ENCODE measurements at places on chromosomes 16 and 17. TPM values are rescaled to one million over a fixed set of nuclear protein-coding genes. Genes with fewer than 3 reads are reported as not detected.
A peak's percentile ranks its signal among the peaks of the same experiment; 100 is the strongest.

DNA sequence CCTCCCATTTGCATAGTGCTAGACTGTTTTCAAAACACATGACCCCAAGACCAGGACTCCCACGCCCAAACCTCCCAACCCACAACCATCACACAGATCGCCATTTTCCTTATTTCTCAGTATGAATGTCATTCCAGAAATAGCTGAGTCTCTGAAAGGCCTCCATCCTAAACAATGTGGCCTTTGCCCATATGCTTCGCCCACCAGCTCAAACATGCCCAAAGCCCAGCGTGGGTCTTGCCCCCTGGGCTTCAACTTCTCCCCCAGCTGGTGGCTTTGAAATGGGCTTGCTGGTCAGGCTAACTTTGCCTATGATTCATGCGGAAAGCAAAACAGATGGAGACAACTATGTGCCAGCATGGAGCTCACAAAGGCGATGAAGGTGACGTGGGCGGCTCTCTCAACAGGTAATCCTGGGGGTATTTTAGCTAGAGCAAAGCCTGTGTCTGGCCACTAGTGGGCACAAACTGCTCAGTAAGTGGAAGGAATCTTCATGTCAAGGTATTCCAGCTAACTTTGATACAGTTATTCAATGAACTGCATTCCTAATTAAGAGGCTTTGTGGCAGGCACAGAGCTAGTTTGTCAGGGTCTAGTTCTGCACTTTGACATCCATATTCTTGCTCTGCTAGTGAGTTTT, 17.1 kb downstream of the PMP22 start:
- no peak for DNase-seq

DNA sequence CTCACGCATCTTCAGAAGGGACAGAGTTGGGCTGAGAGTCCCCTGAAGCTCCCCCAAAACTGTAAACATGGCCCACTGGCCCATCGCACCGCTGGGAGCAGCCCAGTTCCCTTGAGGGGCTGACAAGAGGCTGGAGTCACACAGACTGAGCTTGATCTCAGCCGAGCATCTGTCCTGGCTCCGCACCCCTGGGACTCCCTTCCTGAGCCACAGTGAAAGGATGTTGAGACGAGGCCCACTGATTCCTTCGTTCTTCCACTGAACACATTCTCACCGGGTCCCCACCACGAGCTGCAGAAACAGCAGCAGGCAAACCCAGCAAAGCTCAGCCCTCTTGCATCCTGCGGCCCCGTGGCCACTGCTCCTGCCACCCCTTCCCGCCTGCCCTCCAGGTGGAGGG, 145.9 kb upstream of the CIBAR2 start:
- no peak for DNase-seq

GRCh38 chr17:3750926-3751325, 27.2 kb downstream of the HASPIN start:
- peak; percentile 52 for DNase-seq

DNA sequence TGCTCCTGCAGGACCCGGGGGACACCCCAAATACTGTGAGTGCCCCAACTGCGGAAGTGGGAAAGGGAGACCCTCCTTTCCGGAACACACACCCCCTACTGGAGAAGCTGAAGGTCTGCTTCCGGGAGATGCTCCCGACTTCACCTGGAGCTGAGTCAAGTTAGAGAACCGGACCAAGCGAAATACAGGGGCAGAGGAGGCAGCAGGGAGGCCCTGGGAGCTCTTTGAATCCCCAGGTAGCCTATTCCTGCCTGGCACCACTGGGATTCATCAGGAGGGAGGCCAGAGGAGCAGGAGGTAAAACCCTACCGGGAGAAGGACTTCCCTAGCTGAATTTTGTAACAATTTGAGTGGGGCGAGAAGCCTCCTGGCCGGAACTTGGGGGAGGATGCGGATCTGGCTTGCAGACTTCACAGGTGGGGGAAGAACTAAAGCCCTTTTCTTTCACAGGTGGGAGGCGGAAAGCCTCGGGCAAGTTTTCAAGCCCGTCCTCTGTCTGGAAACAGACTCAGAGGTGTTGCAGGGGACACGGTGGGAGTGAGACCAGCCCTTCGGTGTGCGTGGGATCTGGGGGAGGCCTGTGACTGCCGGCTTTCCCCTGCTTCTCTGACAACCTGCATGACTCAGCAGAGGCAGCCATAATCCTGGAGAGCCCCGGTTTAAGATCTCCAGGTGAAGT, 22.4 kb upstream of the TEKT1 start:
- peak; percentile 27 for DNase-seq

- DNase-seq: no peak
Observed at GRCh38 chr16:10813099-10813455, 5.5 kb downstream of the TVP23A start.

- no peak for DNase-seq
Observed at GRCh38 chr16:86905302-86905701, 327.0 kb downstream of the FOXL1 start.

- no peak for DNase-seq
Observed at GRCh38 chr16:68408967-68409366, 39.3 kb downstream of the SMPD3 start.

GRCh38 chr16:28181515-28181914, 30.2 kb downstream of the XPO6 start:
- DNase-seq: no peak

DNA sequence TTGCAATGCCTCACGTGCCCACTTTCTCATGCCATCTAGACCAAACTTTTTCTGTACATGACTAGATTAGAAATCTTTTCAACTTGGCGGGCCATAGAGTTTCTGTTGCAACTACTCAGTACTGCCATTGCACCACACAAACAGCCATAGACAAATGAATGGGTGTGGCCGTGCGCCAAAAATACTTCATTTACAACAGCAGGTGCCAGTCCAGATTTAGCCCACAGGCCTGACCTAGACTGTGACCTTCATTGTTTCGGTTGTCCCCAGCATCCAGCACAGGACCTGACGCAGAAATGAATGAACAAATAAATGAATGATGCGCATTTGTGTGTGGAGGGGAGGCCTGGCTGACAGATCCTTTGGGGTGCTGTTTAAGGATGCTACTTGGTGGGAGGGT, 14.3 kb upstream of the PDK2 start:
- DNase-seq: no peak

GRCh38 chr16:87095271-87095670, 221.9 kb downstream of the C16orf95 start:
- no peak for DNase-seq

- DNase-seq: no peak
Observed at GRCh38 chr17:50710025-50710424, 2.3 kb upstream of the ANKRD40 start.

- no peak for DNase-seq
Observed at GRCh38 chr17:82386255-82386831, 14.8 kb downstream of the UTS2R start.

DNA sequence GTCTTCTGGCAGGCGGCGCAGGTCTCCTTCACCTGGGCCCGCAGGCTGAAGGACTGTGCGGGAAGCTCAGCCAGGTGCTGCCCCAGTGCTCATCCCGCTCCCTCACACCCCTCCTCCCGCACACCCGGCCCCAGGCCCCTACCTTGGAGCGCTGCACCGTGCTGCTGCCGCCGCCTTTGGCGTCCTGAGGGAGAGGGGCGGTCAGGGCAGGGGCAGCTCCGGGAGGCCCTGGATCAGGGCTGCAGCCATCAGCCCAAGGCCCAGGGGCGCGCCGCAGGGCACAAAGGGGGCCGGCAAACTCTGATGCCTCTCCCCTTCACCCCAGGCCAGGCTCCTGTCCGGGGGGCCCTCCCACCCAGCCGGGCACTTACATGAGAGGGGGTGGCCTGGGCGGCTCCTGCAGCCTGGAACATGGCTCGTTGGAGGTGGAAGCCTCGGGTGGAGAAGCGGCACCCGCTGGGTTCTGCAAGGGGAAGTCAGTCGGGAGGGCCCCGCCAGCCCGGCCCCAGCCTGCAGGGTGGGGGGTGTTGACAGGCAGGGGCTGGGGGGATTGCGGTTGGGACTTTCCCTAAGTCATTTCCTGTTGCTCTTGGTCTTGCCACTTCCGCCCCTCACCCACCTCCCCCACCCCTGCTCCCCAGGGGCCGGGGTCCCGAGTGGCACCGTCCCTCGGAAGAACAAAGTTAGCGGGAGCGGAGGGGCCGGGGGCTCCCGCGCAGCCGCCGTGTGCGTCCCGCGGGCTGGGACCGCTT, 863 bp downstream of the LIMD2 start:
- DNase-seq: peak; percentile 86

DNA sequence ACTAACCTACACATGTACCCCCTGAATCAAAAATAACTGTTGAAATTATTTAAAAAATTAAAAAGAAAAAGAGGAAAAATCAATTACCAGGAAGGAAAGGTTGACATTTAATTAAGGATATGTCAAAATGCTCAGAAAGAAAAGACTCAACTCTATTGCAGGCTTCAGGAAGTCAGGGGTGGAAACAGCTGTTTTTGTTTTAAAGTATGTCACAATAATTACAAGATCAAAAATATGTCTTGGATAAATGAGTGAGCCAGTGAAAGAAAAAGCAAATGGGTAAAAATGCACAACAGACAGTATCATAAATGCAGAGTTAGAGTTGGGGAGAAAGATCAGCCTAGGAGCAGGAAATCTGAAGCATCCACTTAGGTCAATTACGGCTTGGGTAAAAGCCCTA, 146.0 kb downstream of the CDH11 start:
- no peak for DNase-seq

DNA sequence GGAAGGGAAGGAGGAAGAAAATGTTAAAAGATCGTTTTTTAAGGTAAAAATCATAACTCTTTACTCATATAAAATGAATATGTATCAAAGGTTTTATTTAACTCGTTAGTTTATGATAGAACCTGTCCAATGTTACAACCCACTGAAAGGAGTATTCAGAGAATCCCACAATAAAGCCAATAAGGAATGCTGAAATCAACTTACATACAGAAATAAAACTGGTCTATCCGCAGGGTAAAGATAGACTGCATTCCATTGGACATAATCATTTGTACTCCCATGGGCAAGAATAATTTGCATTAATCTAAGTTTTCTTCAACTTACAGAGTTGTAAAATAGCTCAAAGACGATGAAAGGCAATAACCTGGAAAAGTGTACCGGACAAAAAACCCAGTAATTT, 17.9 kb upstream of the BEAN1 start:
- no peak for DNase-seq

DNA sequence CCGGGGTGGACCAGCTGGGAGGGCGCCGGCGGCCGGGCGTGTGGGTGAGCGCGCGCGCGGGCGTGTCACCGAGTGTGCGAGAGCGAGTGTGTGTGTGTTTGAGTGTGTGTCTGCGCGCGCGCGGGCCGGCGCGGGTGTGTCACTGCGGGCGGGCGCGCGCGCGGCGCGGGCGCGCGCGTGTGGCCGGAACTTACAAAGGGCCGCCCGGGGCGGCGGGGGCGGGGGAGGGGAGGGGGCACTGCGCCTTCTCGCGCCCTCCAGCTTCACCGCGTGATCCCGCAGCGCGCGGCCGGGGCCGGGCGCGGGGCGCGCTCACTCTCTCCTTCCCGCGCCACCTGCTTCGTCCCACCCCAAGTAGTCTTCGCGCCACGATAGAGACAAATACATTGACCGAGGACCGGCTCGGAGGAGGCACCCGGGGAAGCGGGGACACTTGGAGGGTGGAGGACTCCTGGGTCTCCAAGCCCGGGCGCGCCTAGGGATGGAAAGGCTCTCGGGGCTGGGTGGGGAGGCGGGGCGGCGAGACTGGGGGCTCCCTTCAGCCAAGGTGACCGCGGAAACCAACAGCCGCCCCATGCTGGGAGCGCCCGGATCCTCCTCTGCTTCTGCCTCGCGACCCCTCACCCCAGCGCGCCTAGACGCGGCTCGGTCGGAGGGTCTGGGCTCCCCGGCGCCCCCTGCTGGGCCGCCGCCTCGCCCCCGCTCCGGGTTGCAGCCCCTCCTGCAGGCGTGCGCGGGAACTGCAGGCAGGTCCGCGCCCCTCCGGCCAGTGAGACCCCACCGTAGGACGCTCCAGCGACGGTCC, at the start of gene SRCIN1:
SRCIN1 (minus strand) TSS at position 112 of the 805 bp plus-strand sequence. CDS start 247 bp downstream, outside the sequence.
- peak; percentile 70 for DNase-seq

DNA sequence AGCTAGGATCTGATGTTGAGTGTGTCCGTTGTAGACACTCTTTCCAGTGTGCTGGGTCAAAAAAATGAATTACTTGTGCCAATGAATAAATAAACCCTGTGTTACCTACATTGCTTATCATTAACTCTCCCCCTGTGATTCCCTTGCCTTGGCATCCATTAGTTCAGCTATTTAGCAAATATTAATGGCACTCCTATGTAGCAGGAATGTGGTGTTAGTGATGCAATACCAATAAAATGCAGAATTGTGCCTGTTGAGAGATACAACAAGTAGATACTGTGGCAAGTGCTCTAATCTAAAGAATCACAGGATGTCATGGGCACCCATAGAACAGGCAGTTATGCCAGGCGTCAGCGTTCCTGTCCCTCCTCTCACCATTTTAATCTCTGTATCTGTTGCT, 343.2 kb downstream of the PMP22 start:
- no peak for DNase-seq

GRCh38 chr16:23694644-23695373, 16.1 kb downstream of the PLK1 start:
- no peak for DNase-seq

DNA sequence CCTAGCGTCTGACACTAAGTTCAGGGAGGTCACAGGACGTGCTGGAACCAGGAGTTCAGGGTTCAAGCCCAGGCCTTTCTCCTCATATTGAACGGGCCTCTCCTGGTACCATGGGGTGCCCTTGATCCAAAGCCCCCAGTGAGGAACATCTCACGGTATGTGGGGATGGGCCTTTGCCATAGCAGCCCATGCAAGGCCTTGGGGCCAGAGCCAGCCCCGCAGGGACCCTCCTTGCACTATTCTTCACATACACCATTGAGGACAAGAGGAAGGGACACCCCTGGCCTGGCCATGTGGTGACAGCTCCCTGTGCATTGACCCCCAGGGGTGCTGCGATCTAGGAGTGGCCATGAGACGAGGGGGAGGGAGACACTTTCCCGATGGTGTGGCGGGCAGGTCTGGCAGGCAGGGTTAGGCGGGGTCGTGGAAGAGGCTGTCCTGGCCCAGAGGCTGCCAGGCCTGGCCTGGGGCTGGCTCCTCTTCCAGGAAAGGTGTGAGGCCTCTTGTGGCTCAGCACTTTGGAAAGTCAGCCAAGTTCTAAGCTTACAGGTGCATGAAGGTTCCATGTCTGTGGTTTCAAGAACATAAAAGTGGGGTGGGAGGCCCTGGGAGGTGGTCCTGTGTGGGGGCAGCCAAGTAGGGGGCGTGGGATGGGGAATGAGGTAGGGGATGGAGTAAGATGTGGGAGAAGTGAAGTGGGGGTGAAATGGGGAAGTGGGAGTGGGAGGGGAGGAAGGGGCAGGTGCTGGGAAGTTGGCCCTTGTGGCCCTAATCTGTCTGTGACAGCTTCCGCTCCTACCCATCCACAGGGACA, 88.7 kb upstream of the CBX4 start:
- DNase-seq: no peak

- no peak for DNase-seq
Observed at GRCh38 chr17:59846394-59847165, 46.2 kb downstream of the TUBD1 start.

GRCh38 chr17:50322271-50322670, 23.7 kb upstream of the XYLT2 start:
- no peak for DNase-seq

The PPP1R27 gene
- total RNA-seq: not detected

The GSDMA gene
- total RNA-seq: 0.16 TPM

The PRAC1 gene
- total RNA-seq: not detected

The NXN gene
- 0.49 TPM for total RNA-seq

The ODAD4 gene
- total RNA-seq: 0.84 TPM

The WRAP53 gene
- 27.4 TPM for total RNA-seq

The RNF135 gene
- total RNA-seq: 6.1 TPM

Data from activated naive CD8-positive, alpha-beta T cell treated with anti-CD3 and anti-CD28 coated beads for 36 hours (primary cell).